AG04449 (cell line): ENCODE measurements at places on chromosomes 16 and 17.

- DNase-seq: no peak
Observed at GRCh38 chr16:79316004-79316458, 284.5 kb downstream of the MAF start.

DNA sequence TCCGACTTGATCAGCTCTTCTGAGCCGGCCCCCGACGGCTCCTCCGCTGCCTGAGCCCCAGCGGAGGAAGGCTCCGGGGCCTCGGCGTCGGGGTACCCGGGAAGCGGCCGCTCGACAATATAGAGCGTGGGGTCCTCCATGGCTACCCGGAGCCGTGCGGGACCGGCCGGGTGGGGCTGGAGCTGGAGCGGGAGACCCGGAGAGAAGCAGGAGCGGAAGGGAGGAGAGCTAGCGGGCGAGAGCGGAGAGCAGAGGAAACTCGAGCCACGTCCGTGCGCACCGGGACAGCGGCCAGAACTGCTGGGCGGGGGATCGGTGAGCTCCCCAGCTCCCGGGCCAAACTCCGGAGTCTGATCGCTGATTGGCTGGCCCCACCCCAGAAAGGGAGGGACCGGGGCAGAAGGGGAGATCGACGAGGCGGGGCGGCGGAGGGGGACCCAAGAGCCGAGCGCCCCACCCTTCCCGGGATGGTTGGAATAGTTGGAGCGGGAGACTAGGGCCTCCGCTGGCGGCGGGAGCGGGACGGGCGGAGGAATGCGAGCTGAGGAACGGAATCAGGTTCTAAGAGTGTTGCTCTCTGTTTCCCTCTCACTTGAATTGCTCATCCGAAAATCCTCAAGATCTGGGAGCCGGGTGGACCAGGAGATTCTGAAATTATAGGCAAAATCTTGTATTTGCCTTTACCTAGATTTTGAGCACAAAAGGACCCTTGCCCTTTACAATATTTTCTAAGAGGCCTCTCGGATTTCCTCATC is at the start of gene CAVIN1:
TSS of gene CAVIN1 (minus strand) at position 299 of the 755 bp plus-strand sequence. CDS start at position 140, 159 bp downstream.
- peak; percentile 92 for DNase-seq

GRCh38 chr16:11384184-11384955 is 39.1 kb downstream of the RMI2 start:
- no peak for DNase-seq

- no peak for DNase-seq
Observed at GRCh38 chr17:27622986-27623385, 8.0 kb upstream of the LGALS9 start.

- DNase-seq: no peak
Observed at GRCh38 chr16:80233097-80233835, 307.5 kb upstream of the DYNLRB2 start.

- no peak for DNase-seq
Observed at GRCh38 chr16:21592191-21592590, 7.2 kb upstream of the METTL9 start.

DNA sequence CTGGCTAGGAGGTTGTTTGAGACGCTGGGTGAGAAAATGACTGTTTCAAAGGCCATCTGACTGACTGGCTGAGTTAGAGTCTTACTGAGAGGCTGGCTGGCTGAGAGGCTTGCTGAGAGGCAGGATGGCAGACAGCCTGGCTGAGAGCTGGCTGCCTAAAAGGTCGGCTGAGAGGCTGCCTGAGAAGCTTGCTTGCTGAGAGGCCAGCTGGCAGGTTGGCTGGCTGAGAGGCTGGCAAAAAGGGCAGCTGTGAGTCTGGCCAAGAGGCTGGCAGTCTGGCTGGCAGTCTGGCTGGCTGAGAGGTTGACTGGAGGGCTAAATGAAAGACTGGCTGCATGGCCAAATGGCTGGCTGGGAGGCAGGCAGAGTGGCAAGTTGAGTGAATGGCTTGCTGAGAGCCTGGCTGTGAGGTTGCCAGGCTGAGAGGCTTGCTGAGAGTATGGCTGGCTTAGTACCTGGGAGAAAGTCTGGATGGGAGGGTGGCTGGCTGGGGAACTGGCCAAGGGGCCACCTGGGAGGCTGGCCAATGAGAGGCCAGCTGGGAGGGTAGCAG is 35.3 kb upstream of the ACSM2B start:
- DNase-seq: no peak

DNA sequence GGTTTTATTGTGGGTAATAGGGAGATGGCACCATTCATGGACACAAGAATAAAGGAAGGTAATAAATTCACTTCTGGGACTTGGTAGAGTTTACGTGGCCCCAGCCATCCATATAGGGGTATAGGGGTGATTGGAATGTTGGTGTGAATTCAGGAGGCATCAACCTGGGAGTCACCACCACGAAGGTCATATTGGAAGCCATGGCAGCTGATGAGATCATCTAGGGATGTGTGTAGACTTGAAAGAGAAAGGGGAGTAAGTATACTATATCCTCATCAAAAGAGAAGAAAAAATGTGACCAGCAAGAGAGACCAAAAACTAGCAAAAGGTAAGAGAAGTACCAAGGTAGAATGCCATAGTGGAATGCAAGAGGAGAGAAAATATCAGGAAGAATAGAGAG is 26.6 kb upstream of the GINS3 start:
- no peak for DNase-seq

DNA sequence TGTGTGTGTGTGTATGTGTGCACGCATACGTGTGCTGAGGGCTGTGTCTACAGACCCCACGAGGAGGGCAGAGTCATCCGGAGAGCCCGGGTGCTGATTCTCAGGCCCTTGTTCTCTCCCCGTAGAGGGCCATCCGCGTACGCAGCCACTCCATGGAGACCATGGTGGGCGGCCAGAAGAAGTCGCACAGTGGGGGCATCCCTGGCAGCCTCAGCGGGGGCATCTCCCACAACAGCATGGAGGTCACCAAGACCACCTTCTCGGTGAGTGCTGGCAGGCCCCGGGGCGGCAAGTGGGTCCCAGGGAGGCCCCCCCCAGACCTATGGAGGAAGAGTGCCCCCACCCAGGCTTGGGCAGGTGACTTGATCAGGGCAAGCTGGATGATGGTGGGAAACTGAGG is 45.5 kb downstream of the OR1D5 start:
- DNase-seq: no peak

DNA sequence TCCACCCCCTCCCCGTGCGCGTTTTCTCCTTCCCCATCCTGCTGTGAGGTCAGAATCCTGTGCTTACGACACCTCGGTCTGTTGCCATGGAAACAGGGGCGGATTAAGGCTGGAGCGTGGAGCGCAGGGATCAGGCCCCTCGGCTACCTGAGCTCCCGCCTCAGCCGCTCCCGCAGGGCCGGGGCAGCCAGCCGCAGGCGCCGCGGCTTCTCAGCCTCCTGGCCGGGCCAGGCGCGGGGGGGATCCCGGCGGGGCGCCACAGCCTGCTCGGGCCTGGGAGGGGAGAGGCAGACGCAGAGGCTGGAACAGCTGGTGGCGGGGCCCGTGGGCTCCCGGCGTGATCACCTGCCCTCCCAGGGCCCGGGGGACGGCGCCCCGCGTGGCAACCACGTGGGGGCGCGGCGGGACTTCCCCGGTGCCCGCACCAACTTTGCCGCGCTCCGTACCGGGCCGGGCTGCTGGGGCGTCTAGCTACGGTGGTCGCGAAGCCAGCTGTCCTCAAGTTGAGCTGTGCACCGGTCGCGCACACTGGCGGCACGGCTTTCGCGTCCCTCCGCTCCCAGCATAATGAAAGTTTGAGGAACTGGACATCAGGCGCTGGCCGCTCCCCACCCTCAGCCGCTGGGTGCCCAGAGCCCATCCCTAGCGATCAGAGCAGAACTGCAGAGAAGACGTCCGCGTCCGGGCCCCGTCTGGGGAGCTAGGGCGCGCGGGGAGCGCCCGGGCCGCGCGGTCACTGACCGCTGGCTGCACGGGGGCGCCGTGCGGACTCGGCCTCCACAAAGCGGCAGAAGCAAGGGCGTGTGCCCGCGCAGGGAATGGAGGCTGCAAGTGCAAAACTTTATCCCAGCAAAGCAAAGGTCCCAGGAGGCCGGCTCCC is 1.2 kb downstream of the RTN4RL1 start:
- no peak for DNase-seq

GRCh38 chr16:73347500-73348375 is 299.8 kb upstream of the ZFHX3 start:
- no peak for DNase-seq

DNA sequence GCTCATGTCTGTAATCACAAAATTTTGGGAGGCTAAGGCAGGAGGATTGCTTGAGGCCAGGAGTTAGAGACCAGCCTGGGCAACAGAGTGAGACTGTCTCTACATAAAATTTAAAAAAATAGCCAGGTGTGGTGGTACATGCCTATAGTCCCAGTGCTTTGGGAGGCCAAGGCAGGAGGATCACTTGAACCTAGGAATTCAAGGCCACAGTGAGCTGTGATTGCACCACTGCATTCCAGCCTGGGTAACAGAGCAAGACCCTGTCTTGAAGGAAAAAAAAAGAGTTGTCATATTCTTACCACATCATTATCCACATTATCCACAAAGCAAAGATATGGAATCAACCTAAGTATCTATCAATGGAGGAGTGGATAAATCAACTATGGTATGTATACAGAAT is 21.0 kb upstream of the MAPK3 start:
- DNase-seq: no peak

- no peak for DNase-seq
Observed at GRCh38 chr17:50298018-50298417, 23.8 kb downstream of the TMEM92 start.

- no peak for DNase-seq
Observed at GRCh38 chr16:85126394-85126704, 14.1 kb upstream of the CIBAR2 start.

GRCh38 chr16:84048871-84049270 is 6.3 kb upstream of the SLC38A8 start:
- DNase-seq: no peak

GRCh38 chr16:48053418-48053745 is 102.4 kb downstream of the ABCC12 start:
- DNase-seq: no peak

DNA sequence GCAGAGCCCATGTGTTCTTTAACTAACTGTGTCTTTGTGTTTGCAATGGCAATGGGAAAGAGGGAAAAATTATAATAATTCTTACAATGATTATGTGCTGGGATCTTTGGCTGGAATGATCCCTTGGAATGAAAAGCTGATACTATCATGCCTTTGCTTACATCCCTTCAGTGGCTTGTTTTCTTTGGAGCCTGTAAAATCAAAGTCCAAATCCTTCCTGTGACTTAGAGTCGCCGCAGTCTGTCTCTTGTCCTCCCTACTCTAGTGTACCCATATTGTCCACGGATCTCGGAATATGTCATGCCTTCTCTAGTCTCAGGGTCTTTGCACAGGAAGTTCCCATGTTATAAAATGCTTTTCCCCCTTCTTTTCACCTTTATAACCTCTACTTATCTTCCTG is 111.7 kb upstream of the MAF start:
- DNase-seq: no peak

GRCh38 chr16:17313085-17313611 is 157.6 kb downstream of the XYLT1 start:
- DNase-seq: peak; percentile 46

DNA sequence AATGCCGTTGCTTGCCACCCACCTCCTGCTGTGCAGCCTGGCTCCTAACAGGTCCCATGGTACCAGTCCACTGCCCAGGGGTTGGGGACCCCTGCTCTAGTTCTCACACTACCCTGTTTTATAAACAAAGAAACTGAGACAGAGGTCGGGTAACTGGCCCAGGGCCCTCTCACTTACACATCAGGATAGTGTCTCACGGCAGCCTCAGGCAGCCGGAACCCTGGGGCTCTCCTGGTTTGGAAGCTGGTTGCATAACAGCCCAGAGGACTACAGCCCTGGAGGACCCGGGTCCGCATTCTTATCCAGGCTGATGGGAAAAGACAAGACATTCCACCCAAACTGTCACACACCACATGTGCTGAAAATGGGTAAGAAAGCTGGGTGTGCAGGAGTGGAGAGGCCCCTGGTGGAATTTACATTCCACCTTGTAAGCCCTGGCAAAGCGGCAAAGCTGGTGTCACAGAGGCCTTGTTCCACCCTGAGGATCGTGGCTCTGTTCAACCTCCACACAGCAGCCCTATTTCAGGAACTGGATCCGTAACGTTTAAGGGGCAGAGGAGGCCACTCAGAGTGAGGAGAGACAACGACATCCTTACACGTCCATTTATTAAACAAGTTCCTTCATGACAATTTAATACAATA is 9.8 kb downstream of the CMTM3 start:
- DNase-seq: no peak

DNA sequence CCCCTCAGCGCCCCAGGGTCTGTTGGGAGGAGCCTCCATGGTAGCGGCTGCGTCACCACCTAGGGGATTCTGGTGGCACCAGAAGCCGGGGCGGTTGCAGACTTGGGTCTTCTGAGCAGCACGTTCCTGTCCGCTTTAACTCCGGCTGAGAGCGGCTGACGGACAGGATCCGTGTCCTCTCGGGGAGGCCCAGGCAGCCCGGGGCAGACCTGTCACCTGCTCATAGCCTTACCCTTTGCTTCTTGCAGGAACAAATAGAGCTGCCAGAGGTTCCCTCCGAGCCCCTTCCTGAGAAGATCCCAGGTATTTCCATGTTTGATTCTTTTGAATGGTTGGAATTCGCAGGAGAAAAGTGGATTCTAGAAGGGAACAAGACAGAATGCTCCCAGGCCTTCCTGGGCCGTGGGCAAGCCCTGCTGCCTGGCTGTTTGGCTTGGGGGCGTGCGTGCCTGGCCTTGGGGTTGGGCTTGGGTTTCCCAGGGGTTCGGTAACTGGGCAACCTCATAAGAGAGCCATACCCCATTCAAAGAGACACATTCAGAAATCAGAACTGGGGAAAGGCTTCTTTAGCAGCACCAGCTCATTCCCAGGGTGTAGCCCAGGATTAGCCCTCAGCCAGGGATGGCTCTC is 6.6 kb downstream of the CHMP6 start:
- no peak for DNase-seq

DNA sequence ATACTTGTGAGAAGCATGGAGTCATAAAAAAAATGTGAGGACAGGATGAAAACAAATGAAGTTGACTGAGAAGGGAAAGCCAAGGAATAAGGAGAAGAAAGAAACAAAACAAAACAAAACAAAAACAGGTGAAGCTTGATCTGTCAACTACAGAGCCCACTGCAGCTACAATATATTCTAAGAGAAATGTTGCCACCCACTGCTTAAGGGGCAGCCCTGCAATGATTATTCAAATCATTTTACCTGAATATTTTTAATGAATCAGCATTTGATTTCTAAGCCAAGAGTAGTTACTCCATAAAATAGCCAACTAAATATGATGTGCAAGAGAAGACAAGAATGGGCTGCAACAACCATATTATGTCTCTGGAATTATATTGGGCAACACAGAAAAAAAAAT is 252.0 kb upstream of the KIF2B start:
- no peak for DNase-seq

DNA sequence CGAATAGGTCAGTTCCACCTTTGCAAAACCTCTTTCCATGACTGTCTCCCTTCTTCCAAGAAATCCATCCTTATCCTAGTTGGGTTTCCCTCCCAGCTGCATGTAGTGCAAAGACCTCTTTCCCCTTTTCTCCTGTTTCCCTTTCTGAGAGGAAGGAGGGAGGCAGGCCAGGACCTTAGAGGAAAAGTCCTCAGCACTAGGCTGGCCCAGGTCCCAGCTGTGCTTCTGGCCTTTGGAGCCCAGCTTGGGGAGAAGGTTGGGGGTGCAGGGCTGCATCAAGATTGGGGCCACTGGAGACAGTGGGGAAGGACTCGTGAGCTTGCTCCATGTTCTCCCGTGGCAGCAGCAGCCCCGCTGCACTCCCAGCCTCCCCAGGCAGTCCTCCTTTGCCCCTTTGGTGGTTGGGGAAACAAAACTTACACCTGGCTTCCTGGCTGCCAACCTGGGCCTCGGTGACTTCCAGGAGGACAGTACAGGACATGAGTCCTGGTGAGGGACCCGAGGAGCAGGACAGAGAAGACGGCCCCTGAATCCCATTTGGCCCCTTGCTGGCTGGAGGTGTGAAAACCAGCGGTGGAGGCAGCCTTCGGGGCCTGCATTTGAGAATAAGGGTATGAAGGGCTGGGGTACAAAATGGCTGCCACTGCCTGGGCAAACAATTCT is 481 bp downstream of the HEXIM2 start:
- DNase-seq: no peak
